Fibroblast of upper back skin (primary cell): ENCODE measurements at places on chromosomes 1 and 21.

- DNase-seq = no peak
Measured at GRCh38 chr1:199789141-199789540, 238.4 kb upstream of the NR5A2 start.

DNA sequence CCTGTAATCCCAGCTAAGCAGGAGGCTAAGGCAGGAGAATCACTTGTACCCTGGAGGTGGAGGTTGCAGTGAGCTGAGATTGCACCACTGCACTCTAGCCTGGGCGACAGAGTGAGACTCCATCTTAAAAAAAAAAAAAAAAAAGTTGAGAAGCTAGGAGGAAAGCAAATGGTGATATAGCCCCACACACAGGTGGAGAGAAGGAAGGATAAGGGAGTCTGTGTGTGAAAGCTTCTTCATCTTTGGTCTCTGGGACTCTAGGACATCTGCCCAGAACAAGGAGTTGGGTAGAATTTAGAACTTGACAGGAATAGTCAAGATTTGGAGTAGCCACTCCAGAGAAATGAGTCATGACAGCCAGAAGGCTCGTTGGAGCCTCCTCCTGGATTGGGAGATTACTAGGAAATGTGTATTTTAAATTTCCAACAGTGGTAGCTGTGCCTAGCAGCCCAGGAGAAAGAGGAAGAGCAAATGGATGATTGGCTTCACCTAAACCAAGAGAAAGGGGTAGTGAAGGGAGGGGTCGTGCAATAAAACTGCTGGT lies 19.9 kb downstream of the NPL start:
- DNase-seq = no peak

- DNase-seq = no peak
Measured at GRCh38 chr21:32122082-32122481, 156.8 kb downstream of the MIS18A start.

DNA sequence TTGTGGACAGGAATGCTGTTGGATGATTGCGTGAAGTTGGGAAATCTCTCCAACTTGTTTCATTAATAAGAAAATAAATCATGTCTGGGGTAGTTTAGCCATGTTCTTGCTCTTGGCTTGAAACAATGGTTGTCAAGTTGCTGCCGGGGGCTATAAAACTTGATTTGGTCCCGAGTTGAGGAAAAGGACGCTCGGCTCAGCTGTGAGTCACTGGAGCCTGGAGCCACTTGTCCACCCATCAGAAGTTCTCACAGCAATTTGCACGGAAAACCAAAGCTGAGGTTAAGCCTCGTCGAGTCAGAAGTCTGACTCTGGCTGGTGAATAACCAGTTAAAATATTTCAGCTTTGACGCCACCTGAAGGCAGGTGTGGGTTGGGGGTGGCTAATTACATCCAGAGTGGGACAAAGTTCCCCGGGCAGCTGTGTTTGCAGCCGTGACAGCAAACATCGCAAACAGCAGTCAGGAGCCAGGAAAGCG lies 19.7 kb upstream of the RIPK4 start:
- DNase-seq = peak; percentile 86

DNA sequence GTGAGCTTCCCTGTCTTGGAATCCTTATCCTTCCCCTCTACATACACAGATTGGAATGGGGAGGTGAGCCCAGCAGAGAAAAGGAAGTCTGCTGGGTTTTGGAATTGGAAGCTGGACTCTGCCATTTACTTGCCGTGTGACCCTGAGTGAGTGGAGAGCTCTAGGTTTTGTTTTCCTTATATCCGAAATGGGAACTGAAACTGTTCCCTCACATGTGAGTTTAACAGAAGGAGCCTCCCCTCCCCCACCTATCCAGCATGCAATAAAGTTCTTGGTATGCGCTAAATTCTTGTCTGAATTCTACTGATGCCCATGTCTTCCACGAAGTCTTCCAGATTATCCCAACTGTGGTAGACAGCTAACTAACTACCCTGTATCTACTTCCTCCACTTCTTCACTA lies 58.7 kb downstream of the NENF start:
- DNase-seq = no peak

GRCh38 chr1:27136236-27136551 lies 18.7 kb downstream of the SLC9A1 start:
- DNase-seq = no peak

- no peak for DNase-seq
Measured at GRCh38 chr1:162889989-162890388, 29.0 kb upstream of the CCDC190 start.

DNA sequence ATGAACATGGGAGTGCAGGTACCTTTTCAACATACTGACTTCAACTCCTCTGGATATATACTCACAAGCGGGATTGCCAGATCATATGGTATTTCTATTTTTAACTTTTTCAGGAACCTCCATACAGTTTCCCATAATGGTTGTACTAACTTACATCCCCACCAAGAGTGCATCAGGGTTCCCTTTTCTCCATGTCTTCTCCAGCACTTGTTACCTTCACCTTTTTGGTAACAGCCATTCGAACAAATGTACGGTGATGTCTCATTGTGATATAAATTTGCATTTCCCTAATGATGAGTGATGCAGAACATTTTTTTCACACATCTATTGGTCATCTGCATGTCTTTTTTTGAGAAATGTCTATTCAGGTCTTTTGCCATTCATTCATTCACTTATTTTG lies 25.9 kb upstream of the ACTA1 start:
- DNase-seq = no peak

DNA sequence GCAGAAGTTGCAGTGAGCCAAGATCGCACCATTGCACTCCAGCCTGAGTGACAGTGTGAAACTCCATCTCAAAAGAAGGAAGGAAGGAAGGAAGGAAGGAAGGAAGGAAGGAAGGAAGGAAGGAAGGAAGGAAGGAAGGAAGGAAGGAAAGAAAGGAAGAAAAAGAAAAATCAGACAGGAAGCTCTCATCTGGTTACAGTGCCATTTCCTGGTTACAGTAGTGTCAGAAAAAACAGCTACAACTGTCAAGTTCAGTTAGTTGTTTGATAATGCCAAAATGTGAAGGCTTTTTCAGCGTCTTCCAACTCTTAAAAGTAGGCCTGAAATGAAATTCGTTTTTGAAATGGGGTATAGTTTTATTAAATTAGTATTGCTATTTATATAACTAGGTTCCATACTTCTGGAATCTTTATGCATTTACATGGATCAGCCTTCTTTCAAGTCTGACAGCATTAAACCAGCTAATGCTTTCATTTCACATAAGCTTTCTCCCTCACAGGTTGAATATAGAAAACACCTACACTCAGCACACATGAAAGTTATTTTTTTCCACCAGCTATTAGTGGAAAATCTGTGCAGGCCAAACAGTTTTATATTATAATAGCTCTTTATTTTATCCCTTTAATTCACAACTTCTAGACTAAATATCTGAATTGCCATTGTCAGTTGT lies 21.2 kb downstream of the PTPN22 start:
- no peak for DNase-seq

GRCh38 chr21:44872649-44873355 lies 688 bp downstream of the PTTG1IP start:
- no peak for DNase-seq

GRCh38 chr1:232110281-232111090 lies 483.9 kb downstream of the DISC1 start:
- DNase-seq = peak; percentile 97

- no peak for DNase-seq
Measured at GRCh38 chr1:6970221-6970620, 185.0 kb downstream of the CAMTA1 start.

- DNase-seq = no peak
Measured at GRCh38 chr1:150815871-150816270, 7.8 kb upstream of the CTSK start.

- peak; percentile 42 for DNase-seq
Measured at GRCh38 chr1:21238141-21238800, 52.0 kb downstream of the ECE1 start.

- DNase-seq = no peak
Measured at GRCh38 chr1:192161976-192162375, 3.7 kb downstream of the RGS18 start.

DNA sequence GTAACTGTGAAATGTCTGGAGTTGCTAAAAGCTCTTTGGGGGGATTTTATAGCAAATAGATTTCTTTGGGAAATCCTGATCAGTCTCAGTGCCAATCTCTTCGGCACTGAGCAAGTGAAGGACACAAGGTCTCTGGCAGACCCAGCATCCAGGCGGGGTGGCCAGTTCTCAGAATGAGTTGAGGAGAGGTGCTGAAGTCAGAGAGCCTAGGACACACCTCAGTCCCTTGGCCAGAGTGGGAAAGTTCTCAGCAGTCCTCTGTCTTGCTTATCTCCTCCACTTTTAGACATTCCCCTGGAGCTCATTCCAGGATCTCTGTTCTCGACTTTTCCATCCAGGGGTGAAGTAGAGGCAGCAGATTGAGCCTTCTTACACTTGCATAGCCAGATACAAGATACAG lies 6.7 kb downstream of the HLX start:
- no peak for DNase-seq

DNA sequence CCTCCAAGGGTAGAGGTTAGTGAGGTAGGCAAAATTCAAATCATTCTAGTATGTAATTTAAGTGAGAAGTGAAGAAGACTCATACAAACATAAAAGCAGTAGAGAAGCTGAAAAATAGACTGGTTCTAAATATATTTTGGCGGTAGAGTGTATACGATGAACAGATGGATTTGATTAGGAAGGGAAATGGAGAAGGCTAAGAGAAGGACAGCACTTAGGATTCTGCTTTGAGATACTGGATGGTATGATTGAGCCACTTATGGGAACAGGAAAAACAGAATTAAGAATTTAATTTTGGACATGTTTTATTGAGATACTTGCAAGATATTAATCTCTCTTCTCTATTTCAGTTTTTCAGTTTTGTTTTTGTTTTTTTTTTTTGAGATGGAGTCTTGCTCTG lies 60.1 kb downstream of the EPB41 start:
- DNase-seq = peak; percentile 68

DNA sequence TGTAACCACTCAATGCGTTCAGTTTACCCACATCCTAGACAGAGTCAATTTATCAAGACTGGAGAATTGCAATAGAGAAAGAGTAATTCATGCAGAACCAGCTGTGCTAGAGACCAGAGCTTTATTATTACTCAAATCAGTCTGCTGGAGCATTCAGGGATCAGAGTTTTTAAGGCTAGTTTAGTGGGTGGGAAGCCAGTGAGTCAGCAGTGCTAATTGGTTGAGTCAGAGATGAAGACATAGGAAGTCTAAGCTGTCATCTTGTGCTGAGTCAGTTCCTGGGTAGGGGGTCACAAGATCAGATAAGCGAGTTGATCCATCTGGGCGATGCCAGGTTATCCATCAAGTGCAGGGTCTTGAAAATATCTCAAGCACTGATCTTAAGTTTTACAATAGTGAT lies 499.6 kb downstream of the MRPL39 start:
- DNase-seq = peak; percentile 92

- peak; percentile 28 for DNase-seq
Measured at GRCh38 chr1:160359559-160360226, 7.2 kb upstream of the NHLH1 start.

GRCh38 chr1:221381910-221382623 lies 359.8 kb downstream of the DUSP10 start:
- peak; percentile 73 for DNase-seq

GRCh38 chr1:172024516-172024915 lies 183.2 kb downstream of the DNM3 start:
- no peak for DNase-seq

DNA sequence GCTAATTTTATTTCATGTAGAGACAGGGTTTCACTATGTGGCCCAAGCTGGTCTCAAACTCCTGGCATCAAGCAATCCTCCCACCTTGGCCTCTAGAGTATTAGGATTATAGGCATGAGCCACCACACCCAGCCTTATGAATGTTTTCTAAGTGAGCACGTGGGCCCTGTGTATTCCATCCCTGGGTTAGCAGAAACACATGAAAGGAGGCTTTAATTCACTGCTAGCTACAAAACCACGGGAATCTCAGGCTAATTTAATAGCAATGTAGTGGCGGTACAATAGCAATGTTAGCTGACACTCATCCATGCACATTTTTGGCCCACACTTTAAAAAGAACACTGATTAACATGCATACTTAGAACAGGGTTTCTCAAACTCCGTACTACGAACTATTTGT lies 32.0 kb downstream of the VTCN1 start:
- peak; percentile 11 for DNase-seq

- DNase-seq = peak; percentile 39
Measured at GRCh38 chr1:79322511-79323027, 316.0 kb upstream of the ADGRL4 start.

DNA sequence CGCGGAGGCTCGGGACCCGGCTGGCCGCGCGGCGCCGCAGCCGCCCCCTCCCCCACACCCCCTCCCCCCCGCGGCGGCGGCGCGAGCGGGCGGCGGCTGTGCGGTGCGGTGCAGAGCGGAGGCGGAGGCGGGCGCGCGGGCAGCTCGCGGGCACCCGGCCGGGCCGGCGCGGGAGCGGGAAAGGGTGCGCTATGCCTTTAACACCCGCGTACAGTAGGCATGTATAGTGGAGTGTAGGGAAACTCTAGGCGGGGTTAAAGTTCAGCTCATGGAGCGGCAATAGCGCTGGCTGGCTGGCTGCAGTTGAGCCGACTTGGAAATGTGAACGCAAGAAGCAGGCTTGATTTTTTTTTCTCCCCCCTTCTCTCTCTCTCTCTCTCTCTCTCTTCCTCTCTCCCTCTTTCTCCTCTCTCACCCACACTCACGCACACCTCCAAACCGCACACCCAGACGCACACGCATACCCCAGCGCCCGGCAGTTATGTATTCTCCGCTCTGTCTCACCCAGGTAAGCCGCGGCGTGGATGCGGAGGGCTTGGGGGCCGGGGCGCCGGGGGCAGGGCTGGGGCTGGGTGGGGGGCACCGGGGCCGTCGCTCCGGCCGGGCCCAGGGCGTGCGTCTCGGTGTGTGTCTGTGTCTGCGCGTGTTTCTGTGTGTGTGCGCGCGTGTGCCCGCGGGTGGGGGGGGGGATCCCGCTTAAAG lies at the start of gene NFIA:
Gene NFIA (plus strand): TSS at position 251 of the 702 bp plus-strand sequence.
- DNase-seq = peak; percentile 55

DNA sequence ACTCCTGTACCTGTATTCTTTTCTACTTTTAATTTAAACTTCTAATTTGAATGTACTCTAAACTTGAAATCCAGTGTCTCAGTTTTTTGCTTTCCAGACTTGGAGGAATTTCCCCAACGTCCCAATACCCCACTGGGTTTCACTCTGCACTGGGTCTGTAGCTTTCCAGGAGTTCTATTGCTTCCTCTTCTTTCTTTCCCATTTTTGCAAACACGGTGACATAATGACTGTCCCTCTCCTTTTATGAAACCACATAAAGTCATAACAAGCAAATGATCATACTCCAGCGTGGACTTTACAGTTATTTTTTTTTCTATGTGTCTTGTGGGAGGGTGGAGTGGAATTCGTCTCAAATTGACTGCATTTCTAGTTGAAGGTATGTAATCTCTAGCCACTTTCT lies 97.1 kb downstream of the FASLG start:
- DNase-seq = no peak

GRCh38 chr1:39170731-39171667 lies 33.5 kb upstream of the MACF1 start:
- no peak for DNase-seq
